ENCODE measurements at places on chromosomes 1 and 21.

DNA sequence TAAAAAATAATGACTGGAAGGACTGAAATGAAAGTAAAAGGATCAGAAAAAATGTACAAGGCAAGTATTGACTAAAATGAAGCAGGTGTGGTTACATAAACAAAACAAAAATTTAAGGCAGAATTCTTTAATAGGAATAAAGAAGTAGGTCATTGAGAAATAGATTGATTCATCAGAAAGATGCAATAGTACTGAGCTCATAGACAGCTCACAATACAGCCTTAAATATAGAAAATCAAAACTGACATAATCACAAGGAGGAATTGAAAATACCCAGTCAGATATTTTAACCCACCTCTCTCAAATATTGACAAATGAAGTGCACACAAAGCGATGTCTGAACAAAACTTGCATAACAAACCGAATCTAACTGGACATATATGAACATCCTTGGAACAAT lies 366.8 kb upstream of the DPYD start:
- no peak for DNase-seq

- DNase-seq, result no peak
Observed at GRCh38 chr1:162417650-162418049, 5.7 kb upstream of the SH2D1B start.

DNA sequence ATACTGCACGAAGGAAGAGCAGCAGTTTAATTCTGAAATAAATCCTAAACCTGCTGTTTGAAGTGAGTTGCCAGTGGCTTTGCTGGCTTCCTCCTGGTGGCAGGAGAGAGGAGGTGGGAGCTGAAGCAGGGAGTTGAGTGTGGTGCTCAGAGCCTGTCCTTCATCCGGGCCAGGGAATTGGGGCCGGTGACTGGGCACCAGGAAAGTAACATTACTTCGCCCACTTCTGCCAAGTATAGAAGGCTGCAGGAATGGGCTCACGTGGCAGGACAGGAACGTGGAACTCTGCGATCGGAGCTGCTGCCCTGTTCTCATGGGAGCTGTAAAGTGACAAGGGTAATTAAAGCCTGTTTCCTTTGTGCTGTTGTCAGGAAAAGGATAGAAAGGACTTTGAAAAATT lies 8.7 kb downstream of the TOR3A start:
- no peak for DNase-seq

GRCh38 chr1:93598396-93598795 lies 83.2 kb downstream of the BCAR3 start:
- DNase-seq, result no peak

DNA sequence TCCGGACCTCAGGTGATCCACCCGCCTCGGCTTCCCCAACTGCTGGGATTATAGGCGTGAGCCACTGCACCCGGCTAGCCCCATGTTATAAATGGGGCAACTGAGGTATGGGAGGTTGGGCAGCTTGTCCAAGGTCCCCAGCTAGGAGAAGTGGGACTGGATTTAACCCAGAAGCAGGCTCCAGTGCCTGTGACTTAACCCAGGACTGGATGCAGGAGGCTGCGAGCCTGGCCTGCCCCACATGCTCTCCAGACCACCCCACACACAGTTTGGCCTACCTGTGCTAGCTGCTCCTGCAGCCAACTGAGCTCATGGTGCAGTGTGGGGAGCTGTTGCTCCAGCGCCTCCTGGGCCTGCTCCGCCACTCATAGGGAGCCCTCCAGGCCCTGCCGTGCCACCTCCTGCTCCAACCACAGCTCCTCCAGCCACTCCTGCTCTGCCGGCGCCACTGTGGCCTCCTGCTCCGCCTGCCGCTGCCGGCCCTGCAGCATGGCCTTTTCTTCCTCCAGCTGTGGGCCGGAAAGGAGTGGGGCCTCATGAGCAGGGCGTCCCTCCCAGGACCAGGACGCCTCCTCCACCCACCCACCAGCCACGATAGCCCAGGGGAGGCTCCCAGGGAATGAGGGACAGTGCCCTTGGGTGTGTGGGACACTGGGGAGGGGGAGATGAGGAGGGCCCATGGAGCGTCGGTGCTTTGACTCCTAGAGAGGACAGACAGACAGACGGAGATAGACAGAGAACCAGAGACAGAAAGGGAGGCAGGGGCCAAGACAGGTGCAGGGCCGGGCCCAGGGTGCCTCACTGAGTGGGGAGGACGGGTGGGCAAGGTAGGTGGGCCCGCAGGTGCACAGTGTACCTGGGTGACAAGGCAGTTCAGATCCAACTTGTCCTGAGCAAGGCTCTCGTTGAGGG lies 12.4 kb upstream of the NBPF1 start:
- DNase-seq, result no peak

DNA sequence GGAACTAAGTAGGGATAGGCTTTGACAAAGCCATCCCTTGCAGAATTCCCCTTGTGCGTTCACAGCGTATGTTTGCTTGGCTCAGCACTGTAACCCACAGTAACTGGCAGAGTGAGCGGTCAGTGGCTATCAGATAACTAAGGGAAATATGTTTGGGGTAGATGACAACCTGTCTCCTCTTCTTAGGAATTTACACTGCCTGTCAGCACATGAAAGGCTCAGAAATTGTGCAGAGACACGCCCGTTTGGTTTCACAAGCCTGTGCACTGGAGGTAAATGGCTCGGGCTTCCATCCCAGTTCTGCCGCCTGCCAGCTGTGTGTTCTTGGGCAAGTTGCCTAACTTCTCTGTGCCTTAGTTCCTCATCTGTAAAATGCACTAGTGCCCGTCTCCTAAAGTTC lies 101.2 kb downstream of the PRDM2 start:
- DNase-seq, result no peak

DNA sequence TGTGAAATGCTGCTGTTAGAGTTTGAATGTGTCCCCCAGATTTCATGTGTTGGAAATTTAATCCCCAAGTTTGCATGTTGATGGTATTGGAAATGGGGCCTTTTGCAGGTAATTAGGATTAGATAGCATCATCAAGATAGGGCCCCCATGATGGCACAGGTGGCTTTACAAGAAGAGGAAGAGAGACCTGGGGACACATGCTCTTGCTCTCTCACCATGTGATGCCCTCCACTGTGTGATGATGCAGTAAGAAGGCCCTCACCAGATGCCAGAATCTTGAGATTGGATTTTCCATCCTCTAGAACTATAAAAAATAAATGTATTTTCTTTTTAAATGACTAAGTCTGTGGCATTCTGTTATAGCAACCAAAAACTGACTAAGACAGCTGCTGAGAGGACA lies 57.0 kb upstream of the NEK7 start:
- no peak for DNase-seq

- DNase-seq, result no peak
Observed at GRCh38 chr1:248820041-248820585, 5.6 kb downstream of the SH3BP5L start.

- no peak for DNase-seq
Observed at GRCh38 chr1:171646249-171646560, 6.3 kb downstream of the MYOC start.

DNA sequence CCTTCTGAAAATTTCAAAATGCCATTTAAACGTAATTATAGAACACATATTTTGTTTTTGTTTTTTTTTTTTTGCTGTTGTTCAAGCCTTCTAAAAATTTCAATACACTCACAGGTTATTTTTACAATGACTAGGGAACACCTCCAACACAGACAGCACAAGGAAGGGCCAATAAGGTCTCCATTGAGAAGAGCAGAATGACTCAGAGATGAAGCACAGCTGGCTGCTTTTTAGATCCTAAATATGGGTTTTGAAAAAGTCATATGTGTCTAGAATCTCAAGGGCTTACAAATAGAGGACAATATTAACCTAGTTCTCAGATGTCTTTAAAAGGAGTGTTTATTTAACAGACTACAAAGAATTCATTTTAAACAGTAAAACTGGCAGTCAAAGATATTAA lies 104.6 kb downstream of the NEGR1 start:
- DNase-seq, result no peak

GRCh38 chr1:163163881-163164582 lies 38.7 kb downstream of the RGS5 start:
- no peak for DNase-seq

DNA sequence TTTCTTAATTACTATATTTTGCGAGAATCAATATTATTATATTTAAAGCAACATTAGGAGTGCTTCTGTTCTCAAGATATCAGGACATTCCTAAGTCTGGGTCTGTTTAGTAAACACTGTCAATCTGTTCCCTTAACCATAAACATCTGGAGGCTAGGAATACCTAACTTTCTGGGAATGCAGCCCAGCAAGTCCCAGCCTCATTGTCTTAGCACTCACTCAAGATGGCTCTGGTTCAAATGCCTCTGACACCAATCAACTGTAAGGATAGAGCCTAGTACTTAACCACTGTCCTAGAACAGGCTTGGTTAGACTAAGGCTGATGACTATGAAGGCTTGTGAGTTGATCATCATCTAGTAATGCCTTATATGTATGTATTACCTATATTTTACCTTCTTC lies 61.5 kb downstream of the TNN start:
- DNase-seq, result no peak

- no peak for DNase-seq
Observed at GRCh38 chr1:111197598-111198284, 2.7 kb downstream of the DENND2D start.

DNA sequence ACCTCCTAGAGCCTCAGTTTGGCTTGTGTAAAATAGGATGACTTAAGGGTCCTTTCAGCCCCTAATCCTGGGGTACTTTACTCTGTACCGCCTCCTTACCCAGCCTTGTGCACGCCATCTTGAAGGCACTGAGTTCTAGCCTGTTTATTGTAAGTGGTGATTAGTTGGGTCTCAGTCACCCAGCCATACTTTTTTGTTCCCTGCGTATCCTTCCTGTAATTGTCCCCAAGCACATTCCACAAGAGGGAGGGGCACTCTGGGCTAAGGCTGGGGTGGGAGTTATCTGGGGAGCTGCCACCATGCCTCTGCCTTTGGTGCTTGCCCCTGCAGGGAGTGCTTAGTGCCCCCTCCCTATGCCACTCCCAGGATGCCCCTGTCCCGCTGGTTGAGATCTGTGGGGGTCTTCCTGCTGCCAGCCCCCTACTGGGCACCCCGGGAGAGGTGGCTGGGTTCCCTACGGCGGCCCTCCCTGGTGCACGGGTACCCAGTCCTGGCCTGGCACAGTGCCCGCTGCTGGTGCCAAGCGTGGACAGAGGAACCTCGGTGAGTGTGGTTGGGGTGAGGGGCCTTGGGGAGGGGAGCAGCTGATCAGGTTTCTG lies 856 bp downstream of the FDPS start:
- DNase-seq, result no peak

DNA sequence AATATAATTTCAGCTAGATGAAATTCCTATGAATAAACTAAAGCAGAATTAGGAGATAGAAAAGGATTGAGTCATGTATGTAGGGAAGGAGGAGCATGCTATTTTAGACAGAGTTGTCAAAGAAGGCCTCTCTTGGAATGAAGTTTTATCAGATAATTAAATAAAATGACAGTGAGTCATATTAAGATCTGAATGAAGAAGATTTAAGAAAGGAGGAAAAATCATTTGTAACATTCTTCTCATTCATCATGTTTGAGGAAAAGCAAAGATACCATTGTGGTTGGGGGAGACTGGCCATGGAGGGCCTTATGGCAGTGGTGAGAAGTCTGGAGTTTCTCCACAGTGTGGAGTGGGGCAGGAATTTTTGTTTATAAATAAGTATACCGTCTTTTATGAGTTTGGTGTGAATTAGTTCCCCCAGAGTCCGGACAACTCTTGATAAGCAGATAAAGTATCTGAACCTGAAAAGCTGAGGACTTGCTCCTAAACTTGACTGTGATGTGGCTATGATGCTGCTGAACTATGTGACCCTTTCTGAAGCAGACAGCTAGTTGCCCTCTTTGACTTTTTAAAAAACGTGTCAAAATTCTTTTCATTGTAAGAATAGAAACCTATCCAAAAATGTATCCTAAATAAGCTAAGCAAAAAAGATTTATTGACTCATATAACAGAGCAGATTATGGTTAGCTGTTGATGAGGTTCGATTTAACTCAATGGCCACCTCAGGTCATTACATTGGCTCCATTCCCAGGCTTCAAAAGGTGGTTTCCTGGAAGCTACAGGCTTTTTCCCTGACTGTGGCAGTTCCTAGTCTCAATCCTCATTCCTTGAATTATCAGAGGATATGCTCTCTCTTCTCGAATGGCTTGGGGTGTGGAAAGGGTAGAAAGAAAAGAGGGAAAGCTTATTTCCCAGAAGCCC lies 90.8 kb downstream of the LHX9 start:
- no peak for DNase-seq

GRCh38 chr1:162984699-162985098 lies 84.5 kb upstream of the RGS4 start:
- DNase-seq, result no peak

DNA sequence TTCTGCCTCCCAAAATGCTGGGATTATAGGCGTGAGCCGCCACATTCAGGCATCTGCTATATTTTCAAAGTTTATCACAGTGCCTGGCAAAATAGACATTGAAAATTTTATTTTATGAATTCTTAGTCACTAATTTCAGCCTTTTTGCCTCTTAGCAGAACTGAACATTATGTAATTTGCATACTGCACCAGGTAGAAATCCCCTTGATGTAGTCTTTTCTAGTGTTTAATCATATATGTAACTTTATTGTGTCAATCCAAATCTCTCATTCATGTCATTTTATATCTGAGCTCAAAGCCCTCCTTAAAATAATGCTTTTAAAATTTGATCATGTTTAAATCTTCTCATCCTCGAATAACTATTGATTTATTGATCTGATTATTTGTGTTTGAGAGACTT lies 19.2 kb downstream of the WDTC1 start:
- DNase-seq, result no peak

DNA sequence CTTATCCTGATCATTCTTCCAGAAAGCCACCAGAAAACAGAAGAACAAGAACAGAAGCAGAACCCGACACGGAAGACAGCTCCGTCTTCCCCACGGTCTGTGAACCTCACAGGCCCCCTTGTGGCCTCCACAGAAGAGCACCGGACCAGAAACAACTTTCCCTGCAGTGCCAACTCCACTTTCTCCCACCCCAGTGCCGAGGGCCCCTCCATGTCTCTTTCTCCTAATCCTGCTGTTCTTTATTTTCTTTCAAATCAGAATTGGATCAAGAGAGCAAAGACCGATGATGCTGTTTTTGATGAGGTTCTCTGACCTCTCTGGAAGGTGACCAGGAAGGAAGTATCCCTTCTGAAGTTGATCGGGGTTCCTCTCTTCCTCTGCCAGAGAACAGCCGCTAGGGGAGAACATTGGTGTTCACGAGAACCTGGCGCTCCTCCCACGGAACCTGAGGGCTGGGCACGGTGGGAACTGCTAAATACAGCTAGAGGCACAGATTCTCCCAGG lies 58.9 kb upstream of the CTTNBP2NL start:
- no peak for DNase-seq

DNA sequence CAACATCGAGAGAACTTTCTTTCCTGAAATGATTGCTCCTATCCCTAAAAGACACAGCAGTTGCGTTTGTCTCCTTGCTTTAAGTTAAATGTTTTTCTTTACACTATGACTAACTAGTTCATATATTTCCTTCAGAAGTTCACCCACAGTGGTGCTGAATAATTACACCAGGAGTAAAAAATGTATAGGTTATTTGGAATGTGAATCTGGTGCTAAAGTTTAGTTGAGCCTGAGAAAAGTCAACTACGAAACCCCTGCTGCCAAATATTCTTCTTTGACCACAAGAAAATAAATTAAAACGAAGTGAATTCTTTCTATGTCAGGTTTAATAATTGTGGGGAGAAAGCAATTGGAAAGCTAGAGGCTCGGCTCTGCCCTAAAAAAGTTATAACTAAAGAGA lies 52.8 kb downstream of the C4BPA start:
- no peak for DNase-seq

GRCh38 chr1:5994713-5995621 lies 2.7 kb upstream of the NPHP4 start:
- peak; percentile 44 for DNase-seq

- DNase-seq, result no peak
Observed at GRCh38 chr1:8203056-8203455, 114.9 kb upstream of the SLC45A1 start.

Data from activated T-cell treated with anti-CD3 and anti-CD28 coated beads for 24 hours (primary cell).